ENCODE measurements at places on chromosomes 13 and 19.

- no peak for DNase-seq
Measured at GRCh38 chr19:7670790-7671189, 1.9 kb downstream of the RETN start.

- no peak for DNase-seq
Measured at GRCh38 chr19:52415711-52416110, 13.2 kb upstream of the ZNF534 start.

- DNase-seq = no peak
Measured at GRCh38 chr19:31804668-31805067, 455.4 kb upstream of the TSHZ3 start.

- peak; percentile 16 for DNase-seq
Measured at GRCh38 chr13:36154567-36155291, 23.5 kb upstream of the DCLK1 start.

GRCh38 chr19:47112166-47112996 is 1.2 kb downstream of the ZC3H4 start:
- DNase-seq = peak; percentile 92

GRCh38 chr19:40802300-40803169 is 3.5 kb downstream of the EGLN2 start:
- DNase-seq = peak; percentile 57

- peak; percentile 36 for DNase-seq
Measured at GRCh38 chr13:98975822-98976261, 2.0 kb downstream of the DOCK9 start.

DNA sequence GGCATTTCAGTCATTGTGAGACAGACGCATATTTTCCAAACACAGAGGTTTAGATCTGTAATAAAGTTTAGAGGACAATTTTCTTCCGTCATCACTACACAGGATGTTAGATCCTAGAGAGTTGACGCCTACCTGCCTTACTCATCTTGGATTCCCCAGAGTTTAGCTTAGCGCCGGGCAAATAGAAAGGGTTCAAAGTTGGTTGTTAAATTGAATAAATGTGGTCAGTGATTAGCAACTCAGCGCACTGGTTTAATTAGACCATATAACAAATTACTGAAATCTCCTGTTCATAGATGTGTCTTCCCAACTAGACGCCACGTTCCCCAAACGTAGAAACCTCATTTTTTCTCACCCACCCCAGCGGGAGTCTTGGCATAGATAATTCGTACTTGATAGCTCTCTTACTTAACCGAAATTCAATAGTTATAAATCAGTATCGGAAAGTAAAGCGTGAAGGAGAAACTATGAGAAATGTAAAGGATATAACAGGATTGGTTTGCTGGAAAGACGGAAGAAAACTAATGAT is 726 bp upstream of the UFM1 start:
- DNase-seq = peak; percentile 84

DNA sequence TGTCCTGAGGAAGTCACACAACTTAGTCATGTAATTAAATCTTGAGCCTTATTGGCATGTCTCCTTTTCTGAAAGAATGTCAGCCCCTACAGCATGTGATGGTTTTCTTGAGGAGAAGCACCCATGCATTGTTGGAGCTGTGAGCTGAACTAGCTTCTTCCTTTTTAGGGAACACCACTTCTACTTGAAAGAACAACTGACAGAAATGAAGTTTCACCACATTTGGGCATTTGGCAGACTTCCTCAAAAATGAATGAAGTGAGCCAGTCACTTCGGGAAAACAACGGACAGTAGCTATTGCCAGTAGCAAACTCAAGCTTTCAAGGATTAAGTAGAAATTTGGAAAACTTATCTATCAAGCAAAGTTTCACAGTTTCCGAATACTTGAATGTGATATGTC is 1351.3 kb downstream of the EFNB2 start:
- peak; percentile 21 for DNase-seq

- peak; percentile 9 for DNase-seq
Measured at GRCh38 chr19:36420961-36421748, 2.7 kb upstream of the ZFP82 start.

DNA sequence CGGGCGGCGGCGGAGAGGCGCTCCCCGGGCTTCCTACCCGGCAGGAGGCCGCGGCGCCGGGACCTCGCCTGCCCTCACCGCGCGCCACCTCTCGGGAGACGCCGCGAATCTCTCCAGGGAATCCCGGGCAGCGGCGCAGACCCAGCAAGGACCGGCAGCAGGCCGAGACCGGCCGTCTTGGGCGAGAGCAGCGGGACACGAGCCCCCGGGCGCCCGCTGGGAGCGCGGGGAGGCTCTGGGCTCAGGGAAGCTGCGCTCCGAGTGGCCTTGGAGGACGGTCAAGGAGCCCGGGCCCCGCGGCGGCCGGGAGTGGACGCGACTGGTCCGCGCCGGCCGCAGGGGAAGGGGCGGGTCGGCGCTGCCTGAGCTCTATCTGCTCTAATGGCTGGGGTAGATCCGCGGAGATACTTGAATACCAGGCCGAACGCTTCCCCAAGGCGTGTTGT is 14.7 kb downstream of the CDX2 start:
- peak; percentile 37 for DNase-seq

DNA sequence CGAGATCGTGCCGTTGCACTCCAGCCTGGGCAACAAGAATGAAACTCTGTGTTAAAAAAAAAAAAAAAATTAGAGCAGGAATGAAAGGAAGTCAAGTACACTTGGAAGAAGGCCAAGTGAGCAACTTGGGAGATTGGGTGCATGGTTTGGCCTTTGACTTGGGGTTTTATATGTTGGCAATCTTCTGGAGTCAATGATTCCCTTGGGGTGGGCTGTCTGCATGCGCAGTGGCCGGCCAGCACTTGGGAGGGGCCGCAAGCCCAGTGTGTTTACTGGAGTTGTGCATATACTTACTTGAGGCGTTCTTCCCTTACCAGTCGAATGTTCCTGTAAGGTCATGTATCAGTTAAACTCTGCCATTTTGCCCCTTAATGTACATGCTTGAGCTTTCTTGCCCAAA is 103.9 kb downstream of the FAM216B start:
- no peak for DNase-seq

GRCh38 chr13:53137779-53138178 is 109.2 kb downstream of the OLFM4 start:
- DNase-seq = peak; percentile 49

DNA sequence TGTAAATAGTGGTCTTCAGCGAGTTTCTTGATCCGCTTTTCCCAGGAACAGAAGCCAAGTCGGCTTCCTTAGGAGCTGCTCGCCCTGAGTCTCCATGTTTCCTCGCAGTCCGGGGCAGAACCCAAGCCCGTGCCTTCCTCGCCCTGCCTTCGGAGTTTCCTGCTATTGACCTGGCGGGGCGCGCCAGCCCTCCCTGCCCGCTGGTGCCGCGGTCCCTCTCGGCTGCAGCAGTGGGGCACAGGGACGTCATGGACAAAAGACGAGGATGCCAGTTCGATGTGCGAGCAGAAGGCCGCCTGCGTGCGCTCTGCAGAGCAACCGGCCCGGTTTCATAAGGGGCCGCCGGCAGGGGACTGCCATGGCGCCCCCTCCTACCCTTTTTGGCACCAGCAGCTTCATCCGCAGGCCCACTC is 156.6 kb downstream of the TM9SF2 start:
- DNase-seq = peak; percentile 14

- DNase-seq = no peak
Measured at GRCh38 chr13:50917572-50917971, 8.0 kb downstream of the RNASEH2B start.

DNA sequence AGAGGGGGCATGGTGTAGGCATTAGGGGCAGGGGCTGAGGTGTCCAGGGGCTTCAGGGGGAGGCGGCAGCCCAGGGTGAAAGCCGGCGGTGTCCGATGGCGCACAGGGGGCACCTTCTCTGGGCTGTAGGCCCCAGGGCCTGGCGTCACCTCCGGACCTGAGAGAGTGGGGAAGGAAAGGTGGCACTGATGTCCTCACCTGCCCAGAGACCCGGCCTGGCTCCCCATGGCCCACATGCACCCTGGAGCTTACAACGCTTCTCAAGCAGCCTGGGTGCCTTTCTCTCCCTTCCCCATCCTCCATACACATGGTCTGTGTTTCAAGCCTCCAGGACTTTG is 3.3 kb upstream of the SHC2 start:
- no peak for DNase-seq

DNA sequence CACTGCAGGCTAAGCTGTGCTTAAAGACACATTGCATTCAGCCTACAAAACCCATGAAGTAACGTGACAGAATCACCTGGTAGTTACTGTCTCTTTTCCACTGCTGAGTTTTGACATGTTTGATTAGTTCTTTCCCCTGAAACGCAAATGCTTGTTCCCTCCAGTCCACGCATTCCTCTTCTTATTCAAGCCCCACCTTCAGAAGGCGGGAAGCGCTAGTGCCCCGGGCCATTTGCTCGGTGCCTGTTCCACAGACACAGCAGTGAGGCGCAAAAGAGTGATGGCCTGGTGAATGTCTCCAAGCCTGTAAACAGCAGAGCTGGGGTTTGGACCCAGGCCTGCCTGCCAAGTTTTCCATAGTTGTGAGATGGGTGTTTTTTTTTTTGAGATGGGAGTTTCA is 10.9 kb downstream of the ACP4 start:
- DNase-seq = no peak

DNA sequence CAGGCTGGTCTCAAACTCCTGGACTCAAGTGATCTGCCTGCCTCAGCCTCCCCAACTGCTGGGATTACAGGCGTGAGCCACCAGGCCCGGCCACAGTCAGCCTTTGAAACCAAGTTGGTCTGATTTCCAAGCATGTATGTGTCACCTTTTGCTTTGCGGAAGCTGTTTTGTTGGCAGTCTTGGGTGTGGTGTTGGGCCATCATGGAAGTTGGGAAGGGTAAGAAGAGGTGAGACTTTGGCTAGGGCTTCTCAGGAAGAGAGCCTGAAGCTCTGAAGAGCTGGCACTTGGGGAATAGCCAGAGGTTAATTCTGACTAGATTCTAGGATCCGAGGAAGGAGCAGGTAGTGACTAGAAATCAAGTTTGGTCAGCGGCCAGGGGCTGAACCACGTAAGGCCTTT is 2.8 kb downstream of the RSPH6A start:
- DNase-seq = no peak

- no peak for DNase-seq
Measured at GRCh38 chr13:89061821-89062220, 1390.7 kb downstream of the SLITRK5 start.

DNA sequence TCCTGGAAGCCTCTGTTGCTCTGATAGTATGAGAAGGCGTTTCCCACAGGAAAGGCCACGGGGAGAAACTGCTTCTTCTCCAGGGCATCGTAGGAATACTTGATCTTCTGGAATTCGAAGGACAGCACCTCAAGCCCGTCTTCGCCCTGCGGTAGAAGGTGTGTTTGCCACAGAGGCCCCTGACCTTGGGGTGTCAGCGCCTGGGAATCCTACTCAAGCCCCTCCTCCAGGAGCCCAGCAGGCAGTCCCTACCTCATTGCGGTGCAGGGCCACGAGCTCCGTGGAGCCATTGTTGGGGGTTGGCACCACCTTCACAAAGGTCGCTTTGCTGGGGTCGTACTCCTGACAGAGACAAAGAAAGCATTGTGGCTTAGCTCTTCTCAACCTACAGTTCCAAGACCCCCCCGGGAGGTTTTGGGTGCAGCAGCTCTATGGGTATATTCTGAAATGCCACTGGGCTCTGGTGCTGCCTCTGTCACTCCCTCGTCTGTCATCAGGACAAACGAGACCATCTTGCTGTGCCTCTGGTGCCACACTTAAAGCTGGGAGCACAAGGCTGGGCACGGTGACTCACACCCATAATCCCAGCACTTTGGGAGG is 3.7 kb downstream of the ATP13A1 start:
- DNase-seq = no peak

DNA sequence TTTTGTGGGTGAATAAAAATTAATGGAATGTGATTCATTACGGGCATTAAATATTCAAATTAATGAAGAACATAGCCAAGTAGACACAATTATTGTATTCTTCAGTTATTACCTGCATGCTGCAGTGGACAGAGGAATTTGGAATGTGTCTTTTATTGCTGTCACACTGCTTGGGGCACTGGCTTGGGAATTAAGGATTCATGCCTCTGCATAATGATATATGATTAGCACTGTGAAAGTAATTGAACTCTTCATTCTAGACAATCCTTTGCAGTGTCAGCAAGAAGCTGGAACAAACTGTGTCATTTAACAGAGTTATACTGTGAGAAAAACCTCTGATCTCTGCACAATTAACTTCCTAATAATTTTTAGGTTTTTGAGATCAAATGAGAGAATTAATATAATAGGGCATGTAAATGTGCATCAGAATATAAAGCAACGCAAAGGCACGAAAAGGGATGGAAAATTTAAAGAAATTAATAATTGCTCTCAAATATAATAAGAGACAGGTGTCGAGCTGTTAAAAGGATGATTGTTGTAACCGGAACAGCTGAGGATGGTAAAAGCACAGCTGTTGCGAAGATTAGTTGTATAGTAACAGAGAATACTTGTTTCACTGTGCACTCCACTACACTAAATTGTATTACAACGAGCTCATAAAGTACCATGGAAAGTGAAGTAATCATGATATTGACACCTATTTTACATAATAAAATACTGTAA is 235.1 kb upstream of the MIR17HG start:
- no peak for DNase-seq

GRCh38 chr19:16184665-16185122 is 516 bp upstream of the FAM32A start:
- no peak for DNase-seq

- no peak for DNase-seq
Measured at GRCh38 chr13:27353166-27353583, 71.2 kb upstream of the GTF3A start.

- DNase-seq = peak; percentile 31
Measured at GRCh38 chr19:23273022-23273589, 22.9 kb upstream of the ZNF724 start.

DNA sequence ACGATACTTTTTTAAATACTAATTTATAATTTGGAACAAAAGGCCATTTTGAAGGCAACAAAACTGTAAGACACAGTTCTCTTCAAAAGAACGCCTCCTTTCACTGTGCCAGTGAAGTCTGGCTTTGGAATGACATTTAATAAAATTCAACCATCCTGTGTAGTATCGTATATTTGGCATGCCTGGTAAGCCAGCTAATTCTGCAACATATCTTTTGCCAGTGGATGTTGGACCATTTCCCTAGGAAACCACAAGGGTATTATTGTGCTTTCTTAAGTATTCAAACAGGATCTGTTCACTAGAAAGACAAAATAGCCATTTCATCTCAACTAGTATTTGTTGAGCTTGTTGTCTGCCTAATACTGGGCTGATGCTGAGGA is 111.6 kb downstream of the RGCC start:
- DNase-seq = no peak

DNA sequence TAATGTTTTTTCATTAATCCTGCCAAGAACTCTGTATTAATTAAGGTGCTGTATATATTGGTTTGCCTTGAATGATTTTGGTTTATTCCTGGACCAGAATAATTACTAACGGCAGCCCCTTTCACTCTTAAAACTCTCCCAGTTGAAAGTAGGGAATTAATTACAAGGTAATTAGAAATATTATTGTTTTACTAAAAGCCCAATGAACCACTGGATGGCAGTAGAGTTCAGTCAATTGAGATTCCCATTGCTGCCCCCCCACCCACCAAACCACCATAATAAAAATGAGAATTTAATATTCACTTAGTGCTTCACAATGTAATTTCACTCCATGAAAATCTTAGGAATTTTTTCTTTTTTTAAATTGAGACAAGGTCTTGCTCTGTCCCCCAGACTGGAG is 13.7 kb downstream of the WBP4 start:
- peak; percentile 61 for DNase-seq

GRCh38 chr19:29497241-29497640 is 28.6 kb upstream of the VSTM2B start:
- no peak for DNase-seq

- peak; percentile 76 for DNase-seq
Measured at GRCh38 chr19:2616741-2617392, 85.6 kb downstream of the GNG7 start.

Measured in suppressor macrophage treated with lipopolysaccharide for 1 hour (primary cell).